NB4 (cell line): ENCODE measurements at places on chromosomes 3 and 15.
A peak's percentile ranks its signal among the peaks of the same experiment; 100 is the strongest.

DNA sequence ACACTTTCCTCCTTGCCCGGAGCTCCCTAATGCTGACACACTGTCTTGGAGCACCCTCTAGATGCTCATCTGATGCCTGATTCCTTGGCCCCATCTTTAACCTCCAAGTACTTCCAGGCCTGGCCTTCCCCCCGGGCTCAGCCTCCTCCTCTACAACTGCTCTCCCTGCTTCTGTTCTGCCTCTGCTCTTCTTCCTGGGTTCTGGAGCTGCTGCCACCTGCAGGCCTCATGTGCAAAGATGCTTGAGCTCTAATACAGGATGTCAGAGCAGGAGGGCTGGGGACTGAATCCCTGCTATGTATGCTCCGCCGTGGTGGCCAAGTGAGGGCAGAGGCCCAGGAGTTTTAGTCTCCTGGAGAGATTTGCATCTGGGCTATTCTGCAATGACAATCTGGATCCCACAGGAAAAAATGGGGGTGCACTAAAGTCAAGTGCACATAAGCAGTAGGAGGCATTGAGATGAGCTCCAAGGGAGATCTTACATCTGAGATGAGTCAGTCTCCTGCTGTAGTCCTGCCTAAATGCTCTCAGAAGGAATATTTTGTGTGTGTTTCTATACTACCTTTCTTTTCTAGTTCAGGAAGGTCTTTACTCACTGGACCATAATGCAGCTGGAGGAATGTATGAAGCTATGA is 296.3 kb downstream of the UACA start:
- peak; percentile 67 for DNase-seq

- no peak for DNase-seq
These were observed 82.6 kb upstream of the POU1F1 start for GRCh38 chr3:87359025-87359424.

DNA sequence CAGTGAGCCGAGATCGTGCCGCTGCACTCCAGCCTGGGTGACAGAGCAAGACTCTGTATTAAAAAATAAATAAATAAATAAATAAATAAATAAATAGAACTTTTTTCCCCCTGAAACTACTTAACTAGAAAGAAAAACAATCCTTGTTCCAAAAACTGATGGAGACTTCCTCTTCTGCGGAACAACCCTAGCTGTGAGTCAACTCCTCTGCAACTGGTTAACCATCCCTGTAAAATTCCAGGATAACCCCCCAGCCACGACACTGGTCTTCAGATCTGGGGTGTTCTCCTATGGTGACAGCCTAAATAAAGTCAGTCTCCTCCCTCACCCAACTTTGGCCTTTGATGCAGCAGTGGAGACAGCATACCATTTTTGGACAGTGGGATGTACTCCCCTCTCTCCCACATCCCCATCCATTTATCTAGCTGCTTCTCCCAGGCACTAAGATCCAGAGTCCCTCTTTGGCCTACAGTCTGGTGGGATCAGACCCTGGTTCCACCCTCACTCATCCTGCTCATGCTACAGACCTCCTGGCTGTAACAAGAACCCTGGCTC is 352.6 kb downstream of the OCA2 start:
- DNase-seq = no peak

DNA sequence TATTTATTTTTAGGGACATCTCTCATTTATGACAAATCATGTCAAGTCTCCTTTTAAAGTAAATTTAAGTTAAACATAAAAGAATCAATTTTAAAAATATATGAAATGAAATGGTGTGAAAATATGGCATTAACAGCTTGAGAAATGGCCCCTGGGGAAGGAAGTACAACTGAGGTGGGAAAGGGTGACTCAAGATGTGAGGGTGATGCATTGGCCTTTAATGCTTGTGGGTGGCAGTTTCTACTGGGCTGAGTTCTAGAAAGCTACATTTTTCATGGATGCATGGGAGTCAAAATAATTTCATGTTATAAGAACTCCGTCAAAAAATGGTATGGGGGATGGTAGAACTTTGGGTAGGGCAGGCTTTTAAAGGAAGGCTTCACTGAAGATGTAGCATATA is 708.8 kb upstream of the CFAP20DC start:
- DNase-seq = no peak

DNA sequence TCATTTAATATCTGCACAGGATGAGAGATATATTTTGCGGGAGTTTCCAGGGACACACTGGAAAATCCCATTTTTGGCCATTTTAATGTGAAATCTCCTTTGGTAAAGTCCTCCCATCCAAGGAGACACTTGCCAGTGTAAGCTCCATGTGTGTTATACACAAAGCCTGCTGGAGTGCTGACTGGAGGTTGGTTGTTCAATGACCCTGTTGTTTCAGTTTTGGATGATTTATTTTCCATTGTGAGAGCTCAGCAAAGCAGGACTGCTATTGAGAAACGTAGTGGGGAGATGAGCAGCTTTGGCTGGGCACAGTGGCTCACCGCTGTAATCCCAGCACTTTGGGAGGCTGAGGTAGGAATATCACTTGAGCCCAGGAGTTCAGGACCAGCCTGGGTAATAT is 127.7 kb downstream of the NUP210 start:
- DNase-seq = no peak

GRCh38 chr3:13727890-13728289 is 152.0 kb downstream of the WNT7A start:
- no peak for DNase-seq

GRCh38 chr15:38040615-38041014 is 106.2 kb downstream of the TMCO5A start:
- DNase-seq = no peak

DNA sequence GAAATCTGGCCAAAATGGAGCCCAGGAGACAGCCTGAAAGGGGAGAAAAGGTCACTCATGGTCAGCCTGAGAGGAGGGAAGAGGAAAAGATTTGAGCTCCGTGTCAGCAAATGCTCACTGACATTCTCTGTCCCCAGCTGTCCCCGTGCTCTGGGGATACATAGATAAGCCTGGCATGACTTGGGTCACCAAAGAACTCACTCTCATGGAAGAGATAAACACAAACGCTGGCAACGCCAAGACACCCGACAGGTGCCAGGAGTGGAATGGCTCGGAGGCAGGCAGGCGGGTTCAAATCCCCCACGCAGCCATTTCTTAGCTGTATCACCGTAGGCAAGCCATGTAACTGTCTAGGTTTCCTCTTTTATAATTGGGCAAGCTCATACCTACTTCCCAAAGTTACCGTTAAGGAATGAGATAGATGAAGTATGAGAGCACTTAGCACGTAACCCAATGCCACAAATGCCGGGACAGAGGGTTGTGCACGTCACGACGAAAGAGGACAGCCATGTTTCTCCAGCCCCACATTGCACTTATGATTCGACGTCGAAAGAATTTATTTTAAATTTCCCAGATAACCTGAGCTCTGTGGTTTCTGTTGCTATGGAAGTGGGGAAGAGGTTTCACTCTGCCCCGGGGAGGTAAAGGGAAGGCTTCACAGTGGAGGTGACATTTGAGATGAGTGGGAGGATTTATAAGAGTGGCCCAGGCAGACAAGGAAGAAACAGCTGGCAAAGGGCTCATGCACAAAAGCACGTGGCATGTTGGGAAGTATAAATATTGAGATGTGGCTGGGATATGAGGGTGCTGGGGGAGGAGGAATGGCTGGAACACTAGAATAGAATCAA is 41.4 kb upstream of the TSEN2 start:
- DNase-seq = no peak

DNA sequence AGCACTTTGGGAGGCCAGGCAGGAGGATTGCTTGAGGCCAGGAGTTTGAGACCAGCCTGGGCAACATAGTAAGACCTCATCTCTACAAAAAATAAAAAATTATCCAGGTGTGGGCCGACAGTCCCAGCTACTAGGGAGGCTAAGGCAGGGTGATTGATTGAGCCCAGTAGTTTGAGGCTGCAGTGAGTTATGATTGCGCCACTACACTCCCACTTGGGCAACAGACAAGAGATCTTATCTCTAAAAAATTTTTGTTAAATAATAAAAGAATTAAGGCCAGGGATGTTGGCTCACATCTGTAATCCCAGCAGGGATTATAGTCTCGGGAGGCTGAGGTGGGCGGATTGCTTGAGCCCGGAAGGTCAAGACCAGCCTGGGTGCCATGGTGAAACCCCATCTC is 25.8 kb upstream of the NFKBIZ start:
- peak; percentile 61 for DNase-seq

DNA sequence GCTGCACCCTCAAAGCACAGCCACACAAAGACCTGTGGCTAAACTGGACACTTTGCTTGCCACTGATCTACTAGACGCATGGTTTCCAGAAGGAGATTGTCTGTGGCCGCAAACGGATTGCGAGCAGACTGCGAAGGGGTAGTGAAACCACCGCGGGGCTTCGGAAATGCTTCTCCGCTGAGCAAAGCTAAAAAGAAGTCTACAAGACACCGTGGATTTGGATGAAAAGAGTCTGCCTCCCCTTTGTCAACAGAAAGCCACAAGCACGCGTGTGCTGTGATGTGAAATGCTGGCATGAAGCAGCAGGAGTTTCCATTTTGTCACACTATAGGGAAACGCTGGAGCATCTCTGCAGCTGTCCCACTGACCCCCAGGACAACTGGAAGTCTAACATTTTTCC is 63.0 kb downstream of the TMEM44 start:
- no peak for DNase-seq

GRCh38 chr15:83288381-83288801 is 3.9 kb upstream of the BNC1 start:
- no peak for DNase-seq

- no peak for DNase-seq
These were observed 82.9 kb upstream of the GSK3B start for GRCh38 chr3:120177151-120177550.

DNA sequence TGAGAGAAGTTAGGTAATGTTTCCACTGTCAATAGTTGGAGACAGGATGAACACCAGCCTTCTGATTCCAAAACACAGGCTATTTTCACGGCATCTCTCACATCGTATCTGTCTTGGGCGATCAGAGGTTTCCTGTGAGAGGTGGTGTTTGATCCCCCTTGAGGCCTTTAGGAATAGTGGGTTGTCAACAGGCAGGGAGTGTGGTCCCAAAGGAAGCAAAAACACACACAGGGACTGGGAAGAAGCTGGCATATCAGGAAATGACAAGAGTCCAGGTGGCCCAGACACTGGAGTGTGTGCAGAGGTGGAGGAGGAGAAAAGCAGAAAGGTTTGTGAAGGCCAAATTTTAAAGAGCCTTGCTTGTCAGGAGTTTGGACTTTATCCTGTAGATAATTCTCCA is 6.6 kb upstream of the MAGEF1 start:
- no peak for DNase-seq

GRCh38 chr3:115470254-115470653 is 153.1 kb upstream of the GAP43 start:
- DNase-seq = no peak

GRCh38 chr15:79257454-79257853 is 25.1 kb upstream of the ANKRD34C start:
- peak; percentile 23 for DNase-seq

GRCh38 chr3:129224984-129225393 is 24.4 kb upstream of the COPG1 start:
- DNase-seq = peak; percentile 86

GRCh38 chr3:170507063-170507462 is 78.8 kb downstream of the SLC7A14 start:
- no peak for DNase-seq

GRCh38 chr15:51367322-51367976 is 26.0 kb downstream of the GLDN start:
- DNase-seq = no peak

DNA sequence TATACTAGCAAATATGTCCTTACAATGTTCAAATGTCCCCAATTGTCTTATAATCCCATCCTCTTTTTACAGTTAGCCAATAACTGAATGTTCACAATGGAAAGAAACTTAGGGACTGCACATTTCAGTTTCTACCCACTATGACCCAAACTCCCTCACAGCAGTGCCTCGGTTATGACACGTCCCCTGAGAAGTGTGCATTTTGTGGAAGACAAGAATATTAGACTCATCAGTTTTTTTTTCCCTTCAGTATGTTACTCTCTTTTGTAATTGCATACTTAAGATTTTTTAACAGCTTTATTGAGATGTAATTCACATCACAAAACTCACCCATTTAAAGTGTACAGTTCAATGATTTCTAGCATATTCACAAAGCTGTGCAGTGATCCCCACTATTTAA is 64.8 kb downstream of the IGF2BP2 start:
- DNase-seq = no peak

GRCh38 chr15:61106044-61106834 is 122.9 kb downstream of the RORA start:
- no peak for DNase-seq

- peak; percentile 18 for DNase-seq
These were observed 6.9 kb upstream of the PTX3 start for GRCh38 chr3:157429708-157430107.

DNA sequence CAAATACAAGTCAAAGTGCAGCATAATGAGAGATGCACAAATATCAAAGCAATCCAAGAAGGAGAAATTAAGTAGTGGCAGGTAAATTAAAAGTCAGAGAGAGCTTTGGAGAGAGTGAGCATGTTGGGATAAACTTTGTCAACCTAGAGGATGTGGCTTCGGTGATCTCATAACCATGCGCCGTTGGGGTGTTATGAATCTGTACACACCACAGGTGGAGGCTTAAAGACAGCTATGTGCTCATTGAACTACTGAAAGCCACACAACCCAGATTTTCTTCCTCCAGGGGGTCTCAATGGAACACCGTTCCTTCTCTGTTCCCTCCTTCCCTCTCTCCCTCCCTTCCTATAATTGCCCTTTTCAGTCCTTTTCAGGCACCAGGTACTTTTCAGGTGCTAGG is 52.0 kb downstream of the SUCNR1 start:
- no peak for DNase-seq

- no peak for DNase-seq
These were observed 34.4 kb upstream of the TBC1D21 start for GRCh38 chr15:73838831-73839426.

- DNase-seq = no peak
These were observed 444.0 kb upstream of the AZI2 start for GRCh38 chr3:28792604-28793003.

DNA sequence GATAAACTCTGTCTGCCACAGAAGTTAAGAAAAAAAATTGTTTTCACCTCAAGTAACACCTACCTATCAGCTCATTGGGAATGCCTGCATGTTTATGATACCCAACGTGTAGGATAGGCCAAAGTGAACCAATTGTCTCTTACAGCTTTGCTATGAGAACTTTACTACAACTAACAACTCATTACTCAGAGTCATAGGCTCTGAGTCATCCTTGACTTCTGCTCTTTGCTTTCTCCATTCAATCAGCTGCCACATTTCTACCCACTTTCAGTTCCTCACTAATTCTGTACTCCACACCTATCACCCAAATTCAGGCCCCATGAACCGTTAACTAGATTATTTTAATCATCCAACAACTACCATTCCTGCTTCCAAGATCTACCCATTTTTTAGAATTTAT is 843.9 kb downstream of the TUSC7 start:
- DNase-seq = peak; percentile 1
